T-helper 2 cell (primary cell): ENCODE measurements at places on chromosomes 12 and 14.

GRCh38 chr14:59362513-59362912 lies 102.7 kb downstream of the GPR135 start:
- no peak for DNase-seq

GRCh38 chr12:48925304-48926011 lies at the start of gene FKBP11:
Gene FKBP11 (minus strand): TSS chr12:48925492. CDS start chr12:48925428, 64 bp downstream.
- DNase-seq: peak; percentile 85

DNA sequence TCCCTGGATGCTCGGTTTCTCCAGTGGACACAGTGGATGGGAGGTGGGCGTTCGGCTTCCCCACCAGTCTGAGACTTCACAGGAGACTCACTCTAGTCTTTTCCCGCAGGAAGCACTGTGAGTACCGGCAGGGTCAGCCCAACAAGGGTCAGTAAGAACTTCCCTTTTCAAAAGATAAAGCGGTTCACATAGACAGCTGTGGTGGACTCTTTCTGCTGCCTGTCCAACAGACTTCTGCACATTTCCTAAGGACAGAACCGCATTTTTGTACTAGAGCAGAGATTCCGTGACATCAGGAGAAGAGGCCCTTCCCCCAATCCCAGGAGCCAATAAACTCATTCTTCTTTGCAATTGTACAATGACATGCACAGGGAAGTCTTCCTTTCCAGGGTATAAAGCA lies 10.4 kb downstream of the LTBR start:
- no peak for DNase-seq

GRCh38 chr12:26741584-26742227 lies 91.3 kb downstream of the ITPR2 start:
- DNase-seq: no peak

- no peak for DNase-seq
Observed at GRCh38 chr12:14886271-14886670, 617 bp upstream of the MGP start.

DNA sequence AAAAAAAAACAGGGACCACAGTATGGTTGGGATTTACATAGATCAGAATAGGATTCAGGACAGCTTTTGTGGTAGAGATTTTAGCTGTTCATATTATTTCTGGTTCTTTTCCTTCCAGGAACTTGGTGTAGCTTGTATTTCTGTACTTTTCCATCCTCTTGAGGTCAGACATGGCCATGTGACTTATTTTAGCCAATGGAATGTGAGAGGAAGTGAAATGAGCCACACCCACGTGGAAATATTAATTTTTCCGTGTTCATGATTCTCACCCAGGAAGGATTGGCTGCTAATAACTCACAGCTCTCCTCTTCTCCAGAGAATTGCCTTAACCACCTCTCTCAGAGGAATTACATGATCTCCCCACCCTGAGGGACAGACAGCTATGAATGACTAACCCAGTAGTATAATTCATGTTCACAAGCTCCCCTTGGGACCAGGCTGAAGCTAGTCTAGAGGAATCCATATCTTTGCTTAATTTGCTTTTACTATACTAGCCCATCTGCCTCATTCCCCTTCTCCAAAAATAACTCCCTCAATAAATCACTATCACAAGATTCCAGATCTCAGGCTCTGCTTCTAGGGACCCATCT lies 340.4 kb downstream of the NUAK1 start:
- DNase-seq: no peak

GRCh38 chr12:99212275-99212674 lies 435.3 kb upstream of the GARIN6 start:
- DNase-seq: no peak

- DNase-seq: no peak
Observed at GRCh38 chr12:118288174-118288573, 84.5 kb downstream of the TAOK3 start.

GRCh38 chr12:10207136-10207535 lies 5.5 kb upstream of the GABARAPL1 start:
- DNase-seq: no peak

GRCh38 chr14:94175011-94175745 lies 1.1 kb downstream of the PPP4R4 start:
- no peak for DNase-seq

DNA sequence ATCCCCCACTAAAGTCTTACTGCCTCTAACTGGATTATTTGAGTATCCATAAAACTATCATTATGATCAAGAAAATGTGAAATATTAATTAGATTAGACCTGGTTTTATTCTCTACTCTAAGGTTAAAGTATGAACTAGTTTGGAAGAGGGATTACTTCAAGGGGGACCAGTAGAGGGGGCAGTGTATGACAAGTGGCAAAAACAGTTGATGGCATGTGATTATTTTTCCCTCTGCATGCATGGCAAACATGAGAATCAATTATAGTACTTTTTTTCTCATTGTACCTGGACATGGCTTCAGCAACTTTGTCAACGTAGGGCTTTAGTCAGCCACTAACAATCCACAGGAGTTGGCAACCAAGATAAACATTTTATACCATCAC lies 145.0 kb upstream of the SLC38A2 start:
- DNase-seq: no peak

- no peak for DNase-seq
Observed at GRCh38 chr12:87388376-87388775, 640.8 kb downstream of the C12orf50 start.

GRCh38 chr12:124531281-124531745 lies 36.1 kb downstream of the NCOR2 start:
- DNase-seq: no peak

DNA sequence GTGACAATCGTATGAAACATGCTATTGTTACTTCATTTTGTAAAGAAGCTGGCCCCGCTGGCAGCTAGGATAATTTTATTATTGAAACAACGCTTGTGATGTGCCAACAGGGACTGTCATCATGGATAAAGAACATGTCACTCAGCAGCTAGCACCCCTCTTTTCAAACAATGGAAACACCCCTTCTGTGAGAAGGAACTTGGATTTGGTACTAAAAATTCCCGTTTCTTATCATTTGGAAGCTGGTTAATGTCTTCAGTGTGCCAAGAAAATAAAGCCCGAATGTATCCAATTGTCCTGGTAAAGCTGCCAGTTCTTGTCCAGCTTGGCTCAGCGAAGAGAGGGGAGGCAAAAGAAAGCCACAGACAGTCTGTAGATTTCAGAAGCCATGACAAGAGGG lies 186.6 kb downstream of the PHLDA1 start:
- no peak for DNase-seq

GRCh38 chr12:54277823-54278276 lies 2.1 kb downstream of the CBX5 start:
- DNase-seq: no peak

DNA sequence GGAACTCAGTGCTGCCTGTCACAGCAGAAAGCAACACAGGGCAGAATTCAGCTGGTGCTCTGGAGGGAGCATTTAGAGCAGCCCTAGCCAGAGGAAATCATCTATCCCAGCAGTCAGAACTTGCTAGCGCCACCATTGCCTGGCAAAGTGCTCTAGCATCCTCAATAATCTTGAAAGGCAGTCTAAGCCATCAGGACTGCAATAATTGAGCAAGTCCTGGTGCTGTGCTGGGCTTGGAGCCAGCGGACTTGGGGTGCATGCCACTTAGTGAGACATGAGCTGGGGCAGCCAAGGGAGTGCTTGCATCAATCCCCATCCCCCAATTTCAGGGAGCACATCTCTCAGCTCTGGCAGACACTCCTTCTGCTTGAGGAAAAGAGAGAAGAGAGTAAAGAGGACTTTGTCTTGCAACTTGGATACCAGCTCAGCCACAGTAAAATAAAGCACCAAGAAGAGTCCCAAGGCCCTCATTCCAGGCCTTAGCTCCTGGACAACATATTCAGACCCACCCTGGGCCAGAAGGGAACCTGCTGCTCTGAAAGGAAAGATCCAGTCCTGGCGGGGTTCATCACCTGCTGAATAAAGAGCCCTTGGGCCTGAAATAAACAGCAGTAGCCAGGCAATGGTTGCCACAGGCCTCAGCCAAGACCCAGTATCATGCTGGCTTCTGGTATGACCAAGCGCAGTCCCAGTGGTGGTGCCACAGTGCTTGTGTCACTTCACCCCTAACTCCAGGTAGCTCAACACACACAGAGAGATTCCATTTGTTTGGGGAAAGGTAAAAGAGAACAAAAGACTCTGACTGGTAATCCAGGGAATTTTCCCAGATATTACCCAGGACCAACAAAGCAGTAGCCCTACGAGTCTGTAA lies 44.5 kb upstream of the ZDHHC17 start:
- DNase-seq: no peak

DNA sequence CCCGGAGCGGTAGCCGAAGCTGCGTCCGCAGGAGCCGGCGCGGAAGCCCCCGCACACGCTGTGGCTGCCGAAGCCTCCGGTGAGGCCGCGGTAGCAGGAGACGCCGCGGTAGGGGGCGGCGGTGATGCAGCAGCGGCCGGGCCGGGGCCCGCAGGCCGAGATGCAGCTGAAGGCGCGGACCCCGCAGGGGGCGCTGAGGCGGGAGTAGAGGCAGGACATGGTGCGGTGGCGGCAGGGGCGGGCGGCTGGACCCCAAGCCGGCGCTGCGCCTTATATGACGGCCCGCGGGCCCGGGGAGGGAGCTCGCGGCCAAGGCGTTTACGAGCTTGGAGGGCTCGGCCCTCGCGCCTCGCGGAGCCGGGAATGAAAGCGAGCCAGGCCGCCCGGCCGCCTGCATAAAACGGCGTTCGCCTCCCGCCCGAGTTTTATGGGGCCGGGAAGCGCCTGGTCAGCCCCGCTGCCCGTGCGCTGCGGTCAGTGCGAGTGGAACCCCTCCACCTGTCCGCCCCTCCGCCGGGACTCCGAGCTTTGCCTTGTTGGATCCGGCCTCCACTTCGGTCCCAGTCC lies 16.0 kb upstream of the KRT86 start:
- no peak for DNase-seq

- DNase-seq: no peak
Observed at GRCh38 chr12:120964298-120964697, 14.0 kb upstream of the HNF1A start.

DNA sequence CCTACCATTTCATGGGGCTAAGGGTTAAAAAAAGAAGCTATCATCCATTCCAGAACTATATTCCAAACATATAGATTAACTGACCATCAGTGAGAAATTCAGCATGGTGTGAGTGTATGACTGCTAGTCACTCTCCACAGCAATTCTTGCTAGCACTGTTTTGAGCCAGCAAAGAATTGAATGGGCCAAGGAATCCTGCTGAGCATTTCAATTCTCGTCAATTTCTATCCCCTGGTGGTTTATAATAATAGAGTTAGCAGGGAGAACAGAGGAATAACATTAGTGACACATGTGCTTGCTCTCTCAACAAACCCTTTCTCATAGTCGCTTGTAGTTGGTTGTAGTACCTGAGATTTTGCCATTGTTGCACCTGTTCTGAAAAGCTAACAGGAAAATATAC lies 7.2 kb downstream of the MBIP start:
- no peak for DNase-seq

- DNase-seq: no peak
Observed at GRCh38 chr12:32541754-32542374, 137.2 kb upstream of the DNM1L start.

DNA sequence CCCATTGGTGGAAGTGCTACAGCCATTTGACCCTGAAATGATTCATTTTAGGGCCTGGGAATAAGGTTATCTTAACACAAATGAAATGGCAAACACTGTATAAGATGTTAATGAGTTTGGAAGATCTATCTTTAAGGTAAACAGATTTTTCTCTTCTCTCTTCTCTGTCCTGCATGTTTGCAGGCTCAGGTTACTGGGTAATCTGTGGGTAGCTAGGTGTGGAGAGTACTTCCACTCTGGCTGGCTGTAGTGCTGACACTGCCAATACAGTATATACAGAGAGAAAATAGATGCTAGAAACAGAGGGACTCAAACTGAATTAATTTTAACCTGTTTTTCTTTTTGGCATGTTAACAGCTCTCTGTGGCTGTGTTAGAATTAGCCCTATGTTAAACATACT lies 84.6 kb downstream of the SLC38A6 start:
- peak; percentile 16 for DNase-seq

DNA sequence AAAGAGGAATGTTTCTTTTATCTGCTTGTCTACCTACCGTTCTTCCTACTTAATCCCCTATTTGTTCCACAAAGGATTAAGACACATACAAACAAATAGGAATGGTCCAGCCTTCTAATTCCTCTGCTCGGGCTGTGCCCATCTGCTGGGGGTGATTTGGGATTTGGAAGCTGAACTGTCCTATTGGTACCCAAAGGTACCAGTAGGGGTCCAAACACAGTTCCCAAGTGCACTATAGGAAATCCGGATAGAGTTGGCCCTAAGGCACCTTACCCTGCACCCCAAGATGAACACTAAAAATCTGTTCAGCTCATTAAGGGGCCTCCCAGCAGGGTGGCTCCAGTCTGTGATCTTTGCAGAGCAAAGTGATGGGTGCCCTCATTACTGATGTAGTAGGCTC lies 566.9 kb downstream of the NRXN3 start:
- DNase-seq: no peak

GRCh38 chr14:93914278-93914677 lies 12.9 kb upstream of the FAM181A start:
- no peak for DNase-seq

DNA sequence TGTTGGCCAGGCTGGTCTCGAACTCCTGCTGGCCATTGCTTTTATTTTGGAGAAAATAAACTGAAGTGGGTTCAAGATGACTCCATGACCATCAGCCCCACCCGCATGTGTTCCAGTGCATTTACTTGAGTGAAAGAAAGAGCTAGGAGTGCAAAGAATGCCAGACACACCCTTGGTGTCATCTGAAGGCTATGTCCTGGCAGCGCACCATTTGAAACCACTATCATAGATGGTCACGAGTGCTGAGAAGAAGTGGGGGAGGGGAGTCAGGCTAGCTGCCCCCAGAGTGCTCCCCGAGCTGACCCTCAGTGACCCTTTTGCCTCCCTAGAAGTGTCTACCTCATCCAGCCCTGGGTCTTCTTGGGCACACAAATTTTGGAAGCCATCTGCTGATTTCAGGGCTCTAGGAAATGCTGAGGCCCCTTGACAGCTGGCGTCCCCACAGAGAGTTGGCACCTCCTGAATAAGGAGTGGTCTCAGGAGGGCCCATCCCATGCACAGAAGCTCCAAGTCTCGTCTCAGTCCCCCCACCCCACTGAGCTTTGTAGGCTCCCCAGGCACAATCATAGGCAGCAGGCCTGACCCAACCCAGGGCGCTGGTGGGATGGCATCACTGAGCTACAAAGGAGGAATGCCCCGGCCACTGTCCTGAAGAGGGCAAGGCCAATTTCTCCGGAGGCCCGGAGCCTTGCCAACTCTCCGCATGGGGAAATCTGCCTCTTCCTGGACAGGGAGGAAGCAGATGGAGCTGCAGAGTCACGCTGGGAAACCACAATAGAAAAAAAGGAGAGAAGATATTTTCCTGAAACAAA lies 28.0 kb downstream of the PXN start:
- no peak for DNase-seq

DNA sequence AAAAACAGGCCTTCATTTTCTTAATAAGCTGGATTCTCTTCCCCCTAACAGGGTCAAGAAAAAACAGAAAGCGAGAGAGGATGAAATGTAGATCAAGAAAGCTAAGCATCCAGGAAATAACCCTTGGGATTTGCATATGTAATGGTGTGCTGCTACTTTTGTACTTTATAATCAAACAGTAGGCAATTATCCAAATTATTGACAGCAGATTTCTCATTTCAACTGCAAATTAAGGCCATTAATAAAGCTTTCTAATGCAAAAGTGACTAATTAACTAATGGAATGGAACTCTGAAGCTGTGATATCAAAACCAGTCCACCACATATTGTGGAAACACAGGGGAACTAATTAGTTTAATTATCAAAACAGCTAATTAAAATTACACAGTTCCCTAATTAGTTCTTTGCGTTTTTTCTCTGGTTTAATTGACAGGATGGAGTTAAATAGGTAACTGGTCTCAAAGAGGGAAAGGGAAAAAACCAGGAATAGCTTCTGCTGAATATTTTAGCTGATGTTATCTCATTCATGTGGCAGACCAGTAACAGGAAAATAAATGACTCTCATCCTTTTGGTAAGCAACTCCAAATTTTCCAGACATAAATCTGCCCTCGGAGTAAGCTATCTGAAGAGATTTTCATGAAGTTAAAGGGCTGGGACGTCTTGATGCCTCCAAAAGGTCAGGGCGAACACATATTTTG lies 182.7 kb upstream of the LMO3 start:
- no peak for DNase-seq
